Activated CD4-positive, CD25-positive, alpha-beta regulatory T cell treated with anti-CD3 and anti-CD28 coated beads, Interleukin-2, amount 50 U/mL, for 16 hours (primary cell): ENCODE measurements at places on chromosomes 7 and 10.

DNA sequence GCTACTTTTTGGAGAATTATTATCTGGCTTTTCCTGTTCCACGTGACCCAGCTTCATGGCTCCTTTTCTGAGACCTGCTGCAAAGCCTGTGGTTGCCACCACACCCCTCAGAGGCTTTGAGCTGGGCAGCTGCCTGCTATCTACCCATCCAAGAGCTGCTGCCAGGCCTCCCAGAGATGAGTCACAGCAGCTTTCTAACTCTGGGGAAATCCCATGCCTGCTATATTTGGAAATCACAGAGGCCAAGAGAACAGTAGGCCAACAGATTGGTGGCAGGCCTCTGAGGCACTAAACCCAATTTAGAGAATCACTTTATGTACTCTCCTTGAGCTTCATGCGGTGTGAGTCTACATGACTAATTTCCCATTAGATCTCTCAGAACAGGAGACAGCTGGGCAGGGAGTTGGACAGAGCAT is 35.2 kb downstream of the SGCE start:
- DNase-seq, result no peak

DNA sequence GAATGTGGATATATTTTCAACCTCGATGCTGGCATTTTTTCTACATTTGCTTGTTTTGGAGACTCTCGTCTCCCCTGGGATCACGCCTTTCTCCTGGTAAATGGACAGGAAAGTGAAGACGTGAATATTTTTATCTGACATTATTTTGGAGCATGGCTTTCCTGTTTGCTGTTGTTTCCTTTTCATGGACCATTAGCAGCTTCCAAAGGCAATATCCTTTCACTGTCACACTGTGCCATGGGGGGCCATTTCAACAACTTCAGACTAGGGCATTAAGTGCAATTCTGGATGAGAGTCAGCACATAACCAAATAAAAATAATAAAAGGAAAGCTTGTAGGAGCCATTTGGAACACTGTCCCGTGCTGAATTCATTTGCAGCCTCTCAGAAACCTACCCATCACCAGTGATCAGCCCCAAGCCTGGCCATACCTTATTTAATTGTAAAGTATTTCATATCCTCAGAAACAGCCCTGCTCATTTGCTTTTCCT is 75.9 kb upstream of the NEUROD6 start:
- DNase-seq, result no peak

- DNase-seq, result no peak
Measured at GRCh38 chr7:28811701-28812430, 146.3 kb downstream of the TRIL start.

GRCh38 chr10:80453842-80454512 is at the start of gene TSPAN14:
Gene TSPAN14, plus strand, starts transcription at chr10:80454310. Its CDS starts 34,924 bp downstream, at chr10:80489234.
- DNase-seq, result peak; percentile 49

- DNase-seq, result no peak
Measured at GRCh38 chr7:34108165-34108564, 202.8 kb downstream of the BMPER start.

DNA sequence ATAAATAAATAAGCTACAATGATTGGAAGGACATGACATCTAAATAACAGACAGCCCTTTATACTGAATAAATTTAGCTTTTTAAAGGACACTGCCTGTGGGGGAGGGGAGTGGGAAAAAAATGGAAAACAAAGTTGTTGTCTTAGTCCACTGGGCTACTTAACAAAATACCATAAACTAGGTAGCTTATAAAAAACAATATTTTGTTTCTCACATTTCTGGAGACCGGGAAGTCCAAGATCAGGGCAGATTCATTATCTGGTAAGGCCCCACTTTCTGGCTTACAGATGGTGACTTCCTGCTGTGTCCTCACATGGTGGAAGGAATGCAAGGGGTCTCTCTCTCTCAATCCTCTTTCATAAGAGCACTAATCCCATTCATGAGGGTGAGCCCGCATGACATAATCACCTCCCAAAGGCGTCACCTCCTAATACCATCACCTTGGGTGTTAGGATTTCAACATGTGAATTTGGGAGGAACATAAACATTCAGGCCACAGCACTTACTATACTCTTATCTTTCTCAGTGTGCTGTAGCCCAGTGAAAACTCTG is 43.0 kb downstream of the DNAJC12 start:
- DNase-seq, result no peak

DNA sequence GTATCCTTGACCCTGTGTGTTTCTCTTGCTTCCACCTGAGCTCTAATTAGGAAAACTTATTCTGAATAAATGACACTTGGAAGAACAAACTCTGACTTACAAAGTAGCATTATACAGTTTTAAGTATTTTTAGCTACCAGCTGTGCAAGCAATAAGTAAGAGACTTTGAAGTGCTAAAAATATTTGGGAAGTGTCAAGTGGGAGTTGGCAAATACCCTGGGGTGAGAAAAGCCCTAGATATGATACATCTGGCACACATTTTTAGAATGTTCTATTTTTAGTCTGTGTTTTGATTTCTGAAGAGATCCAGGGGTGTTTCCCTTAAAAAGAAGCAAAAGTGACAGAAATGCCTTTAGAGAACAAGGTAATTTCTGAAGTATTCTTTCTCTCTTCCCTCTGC is 132.7 kb upstream of the TEX47 start:
- DNase-seq, result no peak

DNA sequence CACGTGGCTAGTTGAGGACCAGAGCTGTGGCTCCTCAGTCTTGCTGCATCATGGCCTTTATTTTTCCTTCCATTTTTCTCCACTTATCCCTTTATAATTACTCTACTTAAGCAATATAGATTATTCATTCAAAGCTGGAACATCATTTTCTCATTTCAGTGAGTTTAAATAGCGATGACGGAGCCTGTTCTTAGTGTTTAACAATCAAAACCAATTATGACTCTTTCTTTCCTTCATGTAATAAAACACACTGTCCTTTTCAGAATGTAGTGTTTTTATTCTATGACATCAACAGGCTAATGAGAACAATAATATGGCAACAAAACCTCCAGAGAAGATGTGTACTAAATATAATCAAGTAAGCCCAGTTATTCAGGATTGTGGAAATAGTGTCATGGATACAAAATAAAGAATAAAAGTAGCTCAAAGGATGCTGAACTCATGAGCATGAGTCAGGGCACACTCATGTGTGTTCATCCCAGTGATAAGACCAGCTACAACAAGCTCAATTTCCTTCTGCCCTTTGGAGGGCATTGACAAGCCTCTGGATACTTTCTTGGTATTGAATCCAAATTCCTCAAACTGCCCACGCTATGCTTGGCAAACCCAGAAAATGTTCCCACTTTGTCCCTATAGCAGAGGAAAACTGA is 188.4 kb downstream of the CYP26A1 start:
- DNase-seq, result no peak

GRCh38 chr7:17183630-17184328 is 114.7 kb upstream of the AHR start:
- DNase-seq, result no peak

DNA sequence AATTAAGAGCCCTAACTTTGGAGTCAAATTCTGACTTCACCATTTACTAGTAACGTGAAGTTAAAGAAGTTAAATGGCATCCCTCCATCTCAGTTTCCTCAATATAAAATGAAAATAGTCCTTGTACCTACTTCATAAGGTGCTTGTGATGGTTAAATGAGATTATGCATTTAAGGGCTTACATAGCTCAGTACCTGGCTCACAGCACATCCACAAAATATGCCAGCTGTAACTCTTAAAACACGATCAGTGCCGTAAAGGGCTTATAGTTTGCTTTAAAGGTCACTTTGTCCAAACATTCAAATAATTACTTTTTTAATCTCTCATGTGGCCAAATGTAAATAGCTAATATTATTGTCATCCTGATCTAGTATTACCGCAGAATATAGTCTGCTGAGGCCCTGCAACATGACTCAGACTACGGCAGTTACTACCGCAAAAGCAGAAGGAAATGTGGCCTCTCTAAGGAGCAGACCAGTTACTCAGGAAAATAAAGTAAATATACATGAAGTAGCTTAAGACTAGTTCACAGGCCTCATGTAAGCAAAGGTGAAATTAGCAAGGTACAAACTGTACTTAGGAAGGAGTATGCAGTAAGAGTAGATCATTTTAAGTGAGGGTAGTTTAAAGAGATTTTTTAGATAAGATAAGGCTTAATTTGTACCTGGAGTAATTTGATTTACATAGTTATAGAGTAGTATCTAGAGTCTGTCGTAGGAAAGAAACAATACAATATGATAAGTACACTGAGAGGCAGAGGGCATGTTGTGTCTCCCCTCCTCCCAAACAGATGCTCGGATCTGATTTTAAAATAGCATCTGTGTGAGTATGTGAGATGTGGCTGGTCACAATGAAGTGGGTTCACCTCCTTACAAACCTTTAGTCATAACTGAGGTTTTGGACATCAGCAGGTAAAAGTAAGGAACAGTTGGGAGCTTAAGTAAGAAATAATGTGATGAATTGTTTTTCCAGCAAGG is 13.1 kb downstream of the CASP2 start:
- DNase-seq, result no peak

GRCh38 chr7:147432079-147432478 is 1158.5 kb upstream of the C7orf33 start:
- no peak for DNase-seq

DNA sequence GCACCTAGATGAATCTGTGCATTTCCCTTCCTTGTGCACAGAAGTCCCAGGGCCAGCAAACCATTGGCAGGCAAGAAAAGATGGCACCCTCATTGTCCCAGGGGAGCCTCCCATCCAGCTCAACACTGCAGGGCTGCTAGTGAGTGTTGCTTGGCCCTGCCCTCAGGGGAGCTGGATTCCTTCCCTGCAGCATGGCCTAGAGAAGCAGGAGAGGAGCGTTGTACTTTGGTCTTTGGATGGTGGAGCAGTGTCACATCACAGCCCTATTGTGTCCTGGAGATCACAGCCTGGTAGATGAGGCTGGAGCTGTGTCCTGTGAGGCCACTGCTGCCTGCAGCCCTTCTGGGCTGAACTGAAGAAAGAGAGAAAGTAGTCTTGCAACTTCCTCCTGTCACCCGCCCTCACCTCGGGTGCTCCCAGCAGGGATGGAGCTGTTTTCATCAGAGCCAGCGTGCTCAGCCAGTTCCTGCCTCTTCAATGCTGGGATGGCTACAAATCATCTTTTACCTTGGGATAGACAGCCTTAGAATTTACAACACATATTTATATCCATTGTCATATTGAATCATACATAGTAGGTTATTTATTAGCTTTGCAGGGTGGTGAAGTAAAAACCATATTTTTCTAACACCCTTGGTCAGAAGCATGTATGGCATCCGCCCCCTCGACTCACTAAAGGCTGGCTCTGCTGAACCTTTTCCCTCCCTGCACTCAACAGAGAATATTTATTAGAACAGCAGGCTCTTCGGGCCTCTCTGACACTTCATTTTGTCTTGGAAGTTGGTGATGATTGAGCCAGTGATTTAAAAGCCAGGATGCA is 43.1 kb upstream of the FAM180A start:
- no peak for DNase-seq

DNA sequence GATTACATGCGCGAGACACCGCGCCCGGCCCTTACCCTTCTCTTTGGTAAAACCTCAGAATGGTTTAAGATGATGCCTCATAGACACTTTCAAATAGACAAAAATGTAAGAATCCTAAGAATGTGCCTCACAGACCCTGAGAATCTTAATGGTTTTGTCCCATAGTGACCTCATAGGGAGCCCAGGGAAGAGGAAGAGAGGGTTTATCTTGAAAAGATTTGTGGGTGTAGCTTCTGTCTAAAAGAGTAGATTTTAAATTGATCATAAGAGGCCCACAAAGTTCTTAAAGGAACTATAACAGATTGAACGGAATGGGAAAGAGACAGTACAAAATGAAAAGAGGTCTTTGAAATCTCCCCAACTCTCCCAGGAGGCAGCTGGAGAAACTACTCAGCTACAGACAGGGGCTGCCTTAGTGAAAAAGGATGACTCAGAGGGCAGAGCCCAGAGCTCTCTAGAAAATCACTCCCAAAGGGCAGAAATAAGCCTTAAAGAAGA is 220.6 kb downstream of the ADRA2A start:
- no peak for DNase-seq

DNA sequence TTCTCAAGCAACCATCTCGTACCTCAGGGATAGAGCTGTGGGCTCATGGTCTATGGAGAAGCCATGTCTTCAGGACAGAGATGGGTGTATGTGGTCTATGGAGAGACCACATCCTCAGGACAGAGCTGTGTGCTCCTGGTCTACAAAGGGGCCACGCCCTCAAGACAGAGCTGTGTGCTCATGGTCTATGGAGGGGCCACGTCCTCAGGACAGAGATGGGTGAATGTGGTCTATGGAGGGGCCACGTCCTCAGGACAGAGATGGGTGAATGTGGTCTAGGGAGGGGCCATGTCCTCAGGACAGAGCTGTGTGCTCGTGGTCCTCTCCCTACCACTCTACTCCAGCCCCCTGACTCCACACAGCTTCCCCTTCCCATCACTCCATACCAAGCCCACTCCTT is 117.8 kb downstream of the WDR37 start:
- DNase-seq, result no peak

- DNase-seq, result no peak
Measured at GRCh38 chr10:53253221-53253620, 480.6 kb upstream of the MBL2 start.

DNA sequence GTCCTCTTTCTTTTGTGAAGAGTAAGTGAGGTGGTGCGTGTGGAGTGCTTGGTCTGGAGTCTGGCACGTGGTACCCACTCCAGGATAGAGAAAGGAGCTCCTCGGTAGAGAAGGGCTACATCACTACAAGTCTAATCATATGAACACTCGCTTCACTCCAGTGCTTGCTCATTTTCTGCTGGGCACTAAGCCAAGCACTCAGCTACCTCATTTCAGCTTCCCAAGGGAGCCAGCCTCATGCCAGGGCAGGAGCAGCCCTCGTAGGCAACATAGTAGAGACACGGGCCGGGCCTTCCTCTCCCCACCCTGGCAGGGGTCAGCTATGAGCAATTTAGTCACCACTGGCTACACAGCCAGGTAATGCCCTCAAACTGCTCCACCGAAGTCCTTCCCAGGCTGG is 11.4 kb upstream of the HSPA12A start:
- DNase-seq, result no peak

GRCh38 chr7:109898-110556 is 82.3 kb upstream of the FAM20C start:
- no peak for DNase-seq

GRCh38 chr10:121990015-121990677 is 1.2 kb downstream of the TACC2 start:
- no peak for DNase-seq

- no peak for DNase-seq
Measured at GRCh38 chr7:112882022-112882421, 91.8 kb upstream of the TMEM168 start.

GRCh38 chr7:48389977-48390376 is 218.7 kb downstream of the ABCA13 start:
- no peak for DNase-seq

DNA sequence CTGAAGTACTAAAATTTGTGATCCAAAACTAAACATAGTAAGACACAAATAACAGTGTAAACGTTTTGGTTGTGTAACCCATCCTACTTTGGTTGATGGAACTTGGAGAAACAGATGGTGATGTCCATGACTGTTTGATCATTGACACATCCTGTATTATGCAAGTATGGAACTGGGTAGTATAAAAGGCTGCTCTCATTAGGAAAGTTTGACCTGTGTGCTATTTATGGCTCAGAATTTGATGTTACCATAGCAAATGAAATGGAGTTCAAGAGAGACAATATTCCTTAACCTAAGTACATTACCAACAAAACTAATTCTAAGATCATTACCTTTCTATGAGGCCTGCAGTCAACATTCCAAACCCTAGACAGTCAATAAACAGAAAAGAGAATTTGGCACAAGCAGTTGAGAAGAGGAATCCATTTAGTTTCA is 39.9 kb downstream of the DKK1 start:
- DNase-seq, result no peak
